Epithelial cell of proximal tubule (primary cell): ENCODE measurements at places on chromosomes 3 and 15.
A peak's percentile ranks its signal among the peaks of the same experiment; 100 is the strongest.

DNA sequence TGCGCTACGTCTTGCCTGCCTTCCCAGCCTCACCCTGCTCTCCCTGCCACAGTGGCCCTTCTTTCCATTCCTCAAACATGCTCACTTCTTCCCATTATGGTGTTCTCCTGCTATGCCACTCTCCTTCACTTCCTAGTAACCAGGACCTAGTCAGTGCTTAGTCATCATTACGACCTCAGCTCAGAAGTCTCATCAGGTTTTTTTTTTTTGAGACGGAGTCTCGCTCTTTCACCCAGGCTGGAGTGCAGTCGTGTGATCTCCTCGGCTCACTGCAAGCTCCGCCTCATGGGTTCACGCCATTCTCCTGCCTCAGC is 149.5 kb downstream of the GREM1 start:
- DNase-seq = peak; percentile 70

DNA sequence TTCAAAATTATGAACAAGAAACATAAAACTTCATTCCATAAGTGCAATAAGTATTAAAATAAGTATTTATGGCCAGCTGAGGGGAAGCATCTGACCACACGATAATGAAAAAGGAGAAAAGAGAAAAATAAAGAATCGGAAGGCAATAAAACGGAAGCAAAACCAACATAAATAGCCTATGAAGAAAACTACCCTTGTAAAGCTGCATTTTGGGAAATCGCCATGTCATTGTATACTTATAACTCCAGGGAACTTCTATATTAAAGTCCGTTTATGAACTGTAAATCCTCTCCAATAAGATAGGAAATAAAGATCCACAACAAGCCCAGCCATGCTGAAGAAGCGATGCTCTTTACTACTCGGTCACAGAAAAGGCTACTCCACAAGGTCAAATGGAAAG is 47.7 kb downstream of the MORC1 start:
- no peak for DNase-seq

- DNase-seq = peak; percentile 66
Measured at GRCh38 chr3:193782276-193782647, 189.3 kb downstream of the OPA1 start.

DNA sequence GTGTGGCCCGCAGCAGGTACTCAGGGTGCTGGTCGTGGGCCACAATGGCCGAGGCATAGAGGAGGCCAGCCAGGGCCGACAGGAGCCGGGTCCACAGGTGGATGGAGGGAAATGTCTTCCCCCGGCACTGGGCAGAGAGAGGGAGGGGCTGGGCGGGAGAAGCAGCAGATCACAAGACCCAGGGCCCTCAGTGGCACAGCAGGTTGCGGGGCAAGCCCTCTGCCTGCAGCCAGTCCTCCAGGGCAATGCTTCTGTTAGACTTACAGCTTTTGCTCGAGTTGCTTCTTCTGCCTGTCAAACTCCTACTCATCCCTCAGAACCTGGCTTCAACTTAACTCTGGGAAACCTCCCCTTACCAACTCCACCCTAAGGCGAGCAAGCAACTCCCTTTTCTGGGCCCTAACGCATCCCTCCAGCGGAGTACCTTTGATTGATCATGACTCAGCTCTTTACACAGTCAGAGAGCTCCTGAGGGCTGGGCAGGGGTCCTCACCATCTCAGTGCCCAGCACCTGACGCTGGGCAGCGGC is 16.0 kb downstream of the TMEM44 start:
- DNase-seq = no peak

DNA sequence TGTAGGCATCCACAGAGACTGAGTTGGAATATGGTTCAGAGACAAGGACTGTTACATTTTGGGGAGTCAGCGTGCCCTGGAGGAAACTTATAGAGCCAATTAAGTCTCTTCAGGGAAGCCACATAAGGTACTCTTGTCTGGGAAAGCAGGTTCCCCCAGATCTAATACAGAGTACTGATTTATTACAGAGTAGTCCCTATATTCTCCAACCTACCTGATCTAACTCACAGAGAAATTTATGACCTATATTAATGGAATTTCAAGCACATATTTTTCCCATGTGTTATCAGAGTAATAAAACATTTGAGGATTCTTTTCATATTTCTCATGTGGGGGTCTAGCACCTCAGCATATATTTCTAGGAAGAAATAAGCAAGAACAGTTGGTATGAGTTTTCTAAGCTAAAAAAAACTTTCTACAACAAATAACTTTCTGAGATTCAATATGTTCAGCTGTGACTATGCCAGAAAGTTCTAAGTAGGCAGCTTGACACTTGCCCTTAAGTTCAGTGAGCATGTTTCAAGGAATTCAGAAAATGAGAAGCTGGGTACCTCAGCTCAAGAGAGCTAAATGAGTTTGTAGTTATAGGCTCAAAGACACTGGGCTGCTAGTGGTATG is 75.3 kb upstream of the COL8A1 start:
- DNase-seq = no peak

DNA sequence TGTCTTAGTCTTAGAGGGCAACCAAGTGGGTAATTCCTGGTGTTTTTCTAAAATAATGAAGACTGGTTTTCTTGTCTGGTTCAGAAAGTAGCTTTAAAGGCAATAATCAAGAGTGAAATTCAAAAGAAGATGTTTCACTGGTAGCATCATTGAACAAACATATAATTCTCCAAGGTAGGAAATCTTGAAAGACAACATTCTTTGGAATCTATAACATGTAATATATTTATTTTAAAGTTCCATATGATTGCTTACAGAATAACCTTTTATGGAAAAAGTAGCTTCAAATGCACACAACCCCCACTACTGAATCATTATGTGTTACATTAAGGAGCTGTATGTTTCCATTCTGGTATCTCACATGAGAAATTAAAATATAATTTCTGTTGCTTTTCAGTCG is 13.8 kb upstream of the FOXP1 start:
- no peak for DNase-seq

GRCh38 chr3:11706604-11707003 is 62.9 kb upstream of the VGLL4 start:
- no peak for DNase-seq

GRCh38 chr3:126511291-126511690 is 6.3 kb downstream of the UROC1 start:
- no peak for DNase-seq
